ENCODE measurements at places on chromosomes 2 and 18.

DNA sequence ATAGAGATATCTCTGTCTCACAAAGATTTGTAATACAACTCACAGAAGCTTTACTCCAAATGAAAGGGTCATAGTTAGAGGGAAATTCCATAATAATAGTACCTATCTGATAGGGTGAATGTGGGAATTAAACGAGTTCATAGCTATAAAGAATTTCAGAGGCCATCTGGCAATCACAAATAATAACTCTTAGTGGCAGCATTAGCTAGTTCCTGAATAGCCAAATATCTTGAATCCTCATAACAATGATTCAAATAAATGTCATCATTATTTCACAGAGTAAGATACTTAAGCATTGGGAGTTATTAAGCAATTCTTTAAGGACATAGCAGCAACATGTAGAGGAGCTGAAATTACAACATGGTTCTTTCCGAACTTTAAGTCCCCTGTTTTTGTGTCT is 1265.0 kb upstream of the PIK3C3 start:
- no peak for DNase-seq

- DNase-seq = no peak
These were observed 30.1 kb upstream of the SERPINE2 start for GRCh38 chr2:224069172-224069571.

- no peak for DNase-seq
These were observed 15.4 kb downstream of the FN1 start for GRCh38 chr2:215420471-215420935.

GRCh38 chr2:7427293-7428060 is 510.3 kb downstream of the RNF144A start:
- DNase-seq = peak; percentile 55

GRCh38 chr2:221392228-221392881 is 179.7 kb downstream of the EPHA4 start:
- no peak for DNase-seq

DNA sequence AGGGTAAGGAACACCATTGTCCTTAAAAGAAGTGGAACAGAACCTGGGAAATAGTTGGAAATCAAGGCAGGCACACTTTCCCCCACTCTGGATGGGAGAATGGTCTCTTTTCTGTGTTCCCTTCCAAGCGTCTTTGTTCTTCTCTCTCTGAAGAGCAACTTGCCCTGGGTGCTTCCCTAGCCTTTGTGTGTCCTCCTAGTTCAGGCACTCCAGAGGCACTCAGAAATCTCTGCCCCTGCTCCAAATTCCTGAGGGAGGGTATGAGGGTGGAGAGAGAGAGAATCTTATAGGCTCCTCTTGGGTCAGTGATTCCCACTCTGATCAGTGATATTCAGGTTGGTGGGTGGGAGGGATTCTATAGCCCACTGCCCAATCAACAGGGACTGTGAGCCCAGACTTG is 8.8 kb upstream of the SIX2 start:
- DNase-seq = no peak

GRCh38 chr2:71360434-71360975 is 28.9 kb downstream of the ZNF638 start:
- no peak for DNase-seq

GRCh38 chr2:119879502-119879901 is 119.8 kb downstream of the PTPN4 start:
- no peak for DNase-seq

DNA sequence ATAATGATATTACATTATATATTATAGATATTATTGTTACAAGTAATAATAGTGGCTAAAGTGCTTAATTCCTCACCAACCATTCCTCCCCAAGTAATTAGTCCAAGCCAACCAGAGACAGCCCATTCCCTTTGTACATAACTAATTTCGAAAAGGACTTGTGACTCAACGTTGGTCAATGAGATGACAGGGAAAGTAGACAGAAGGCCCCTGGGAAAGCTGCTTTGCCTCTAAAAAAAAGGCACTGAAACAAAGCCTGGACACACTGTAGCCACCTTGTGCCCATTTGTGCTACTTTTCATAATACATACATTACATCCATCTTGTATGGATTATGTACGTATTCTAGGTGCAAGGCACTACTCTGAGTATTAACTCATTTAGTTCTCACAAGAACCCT is 28.8 kb downstream of the COLEC12 start:
- DNase-seq = no peak

- no peak for DNase-seq
These were observed 96.6 kb downstream of the PLB1 start for GRCh38 chr2:28592481-28592880.

DNA sequence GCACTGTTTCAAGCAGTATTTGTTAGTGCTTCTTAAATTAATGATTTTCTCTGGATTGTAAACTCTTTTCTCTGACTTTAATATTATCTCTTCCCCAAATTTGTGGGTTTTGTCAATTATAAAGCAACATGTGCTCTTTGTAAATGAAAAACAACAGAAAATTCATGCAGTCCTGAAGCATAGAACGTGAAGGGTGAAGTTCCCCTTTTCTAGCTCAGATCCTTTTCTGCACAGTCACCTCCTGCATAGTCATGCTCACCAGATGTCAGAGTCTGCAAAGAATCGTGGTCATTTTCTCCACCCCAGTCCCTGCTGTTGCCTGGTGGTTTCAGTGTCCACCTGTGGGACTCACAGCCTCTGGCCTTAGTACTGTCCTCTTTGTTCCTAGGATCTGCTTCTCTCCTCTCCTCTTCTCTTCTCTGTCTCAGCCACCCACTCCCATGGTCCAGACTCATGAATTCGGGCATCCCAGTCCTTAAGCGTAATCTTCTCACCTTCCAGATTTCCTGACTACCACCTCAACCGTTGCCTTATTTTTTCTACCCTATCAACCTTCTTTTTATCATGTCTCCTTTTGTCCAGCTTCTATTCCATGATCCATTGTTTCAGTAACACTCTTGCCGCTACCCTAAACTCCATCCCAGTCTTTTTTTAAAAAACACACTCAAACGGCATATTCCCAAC is 229.1 kb downstream of the RTP5 start:
- DNase-seq = no peak

- DNase-seq = no peak
These were observed 35.9 kb downstream of the FHOD3 start for GRCh38 chr18:36333414-36333813.

- no peak for DNase-seq
These were observed 4.1 kb downstream of the MTCL1 start for GRCh38 chr18:8709248-8710059.

DNA sequence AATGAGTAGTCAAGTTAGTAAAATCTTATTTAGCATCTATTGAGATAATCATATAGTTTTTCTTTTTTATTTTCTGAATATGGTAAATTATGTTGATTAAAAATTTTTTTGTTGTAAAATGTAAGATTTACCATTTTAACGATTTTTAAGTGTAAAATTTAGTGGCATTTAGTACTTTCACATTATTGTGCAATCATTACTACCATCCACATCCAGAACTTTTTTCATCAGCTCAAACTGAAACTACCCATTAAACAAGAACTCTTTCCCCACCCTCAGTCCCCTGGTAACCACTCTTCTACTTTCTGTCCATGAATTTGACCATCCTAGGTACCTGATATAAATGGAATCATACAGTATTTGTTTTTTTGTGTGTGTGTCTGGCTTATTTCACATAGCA is 11.1 kb downstream of the RAB3GAP1 start:
- DNase-seq = no peak

- no peak for DNase-seq
These were observed 190.4 kb upstream of the CCDC150 start for GRCh38 chr2:196449083-196449482.

GRCh38 chr18:69845593-69846506 is 101.8 kb downstream of the CD226 start:
- no peak for DNase-seq

DNA sequence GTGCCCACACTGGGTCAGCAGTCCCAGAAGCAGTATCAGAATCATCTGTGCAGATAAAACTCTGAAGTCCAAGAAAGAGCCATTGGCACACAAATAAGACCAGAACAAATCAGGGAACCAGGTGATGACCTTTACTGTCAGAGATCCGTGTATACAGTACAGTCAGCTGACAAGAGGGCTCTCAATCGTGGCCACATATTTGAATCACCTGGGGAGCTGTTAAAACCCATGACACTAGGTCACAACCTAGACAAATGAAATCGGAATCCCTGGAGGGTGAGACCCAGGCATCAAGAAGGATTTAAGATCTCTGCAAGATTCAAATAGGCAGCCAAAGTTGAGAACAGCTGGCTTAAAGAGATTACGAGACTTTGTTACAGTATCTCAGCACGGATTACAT is 807.1 kb downstream of the RNF144A start:
- no peak for DNase-seq

- no peak for DNase-seq
These were observed 32.4 kb downstream of the HS1BP3 start for GRCh38 chr2:20618468-20618885.

DNA sequence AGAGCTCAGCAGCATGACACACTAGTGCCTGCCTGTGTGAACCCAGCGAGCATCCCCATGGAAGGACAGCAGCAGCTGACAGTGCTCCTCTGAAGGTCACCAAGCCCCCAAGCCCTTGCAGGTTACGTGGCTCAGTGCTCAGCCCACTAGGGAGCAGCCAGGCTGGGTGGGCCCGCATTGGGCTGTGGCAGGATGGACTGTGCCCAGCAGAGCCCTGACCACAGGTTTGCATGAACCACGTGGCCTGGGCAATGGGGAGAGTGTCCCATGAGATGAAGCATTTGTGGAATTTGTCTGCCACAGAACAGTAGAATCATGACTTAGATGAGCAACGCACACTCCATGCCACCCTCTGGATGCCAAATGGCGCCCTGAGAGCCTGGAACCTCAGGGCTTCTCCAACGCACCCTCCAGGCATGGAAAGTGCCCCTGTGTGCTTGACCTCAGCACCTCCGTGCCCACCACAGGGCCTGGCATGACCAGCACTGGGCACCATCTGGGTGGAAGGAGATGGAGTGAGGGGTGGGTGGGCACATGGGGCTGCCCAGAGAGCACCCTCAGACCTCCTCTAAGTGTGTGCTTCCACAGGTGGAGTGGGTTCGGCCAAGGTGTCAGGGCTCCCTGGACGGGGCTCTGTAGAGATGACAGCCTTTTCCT is 216.1 kb upstream of the RAB6C start:
- DNase-seq = no peak

- no peak for DNase-seq
These were observed 535.5 kb upstream of the ID2 start for GRCh38 chr2:8146132-8147005.

DNA sequence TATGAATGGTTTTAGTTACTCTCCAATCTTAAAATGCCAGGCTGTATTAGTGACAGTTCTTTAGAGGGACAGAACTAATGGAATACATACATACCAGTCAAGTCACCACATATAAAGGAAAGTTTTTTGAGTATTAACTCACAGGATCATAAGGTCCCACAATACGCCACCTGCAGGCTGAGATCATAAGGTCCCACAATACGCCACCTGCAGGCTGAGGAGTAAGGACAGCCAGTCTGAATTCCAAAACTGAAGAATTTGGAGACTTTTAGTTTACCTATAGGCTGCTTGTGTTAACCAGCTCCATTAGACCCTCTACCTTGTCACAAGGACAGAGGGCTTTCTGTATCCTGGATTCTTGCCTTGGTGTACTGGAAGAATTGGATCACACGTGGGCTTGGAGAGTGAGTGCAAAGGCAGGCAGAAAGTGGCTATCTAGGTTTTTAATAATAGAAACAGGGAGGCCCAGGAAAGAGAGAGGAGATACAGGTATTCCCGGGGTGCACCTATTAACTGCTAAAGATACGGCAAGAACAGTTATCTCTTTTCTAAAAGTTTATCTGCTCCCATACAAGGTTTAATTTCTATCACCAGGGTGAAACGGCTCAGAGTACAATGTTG is 234.9 kb upstream of the CYRIA start:
- DNase-seq = no peak

DNA sequence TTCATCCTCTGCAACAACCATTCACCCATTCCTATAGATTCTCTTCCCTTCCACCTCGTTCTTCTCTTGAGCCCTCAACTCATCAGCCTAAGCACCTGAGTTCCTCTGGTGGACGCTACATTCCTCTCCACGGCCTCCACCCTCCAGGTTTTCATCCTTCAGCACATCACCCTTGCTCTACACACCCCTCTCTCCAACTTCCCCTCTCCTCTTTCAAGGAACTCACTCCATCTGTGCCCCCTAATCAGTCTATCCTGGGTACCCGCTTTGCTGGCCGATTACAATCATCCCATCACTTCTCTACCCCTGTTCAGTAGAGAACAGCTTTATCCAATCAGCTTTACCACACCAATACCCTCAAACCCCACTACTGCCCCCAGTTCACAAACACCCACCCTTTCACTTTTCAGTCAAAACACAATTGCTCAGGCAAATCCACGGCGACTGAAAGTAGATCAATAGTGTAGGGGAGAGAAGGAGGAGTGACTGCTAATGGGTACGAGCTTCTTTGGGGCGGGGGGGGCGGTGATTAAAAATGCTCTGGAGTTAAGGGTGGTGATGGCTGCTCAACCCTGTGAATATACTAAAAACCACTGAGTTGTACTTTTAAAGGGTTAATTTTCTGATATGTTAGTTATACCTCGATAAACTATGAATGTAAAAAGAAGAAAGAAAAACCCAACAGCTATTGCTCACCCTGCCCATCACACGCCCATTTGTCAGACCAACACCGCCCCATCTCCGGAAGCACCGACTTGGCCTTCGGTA is 857 bp downstream of the DYM start:
- DNase-seq = no peak

DNA sequence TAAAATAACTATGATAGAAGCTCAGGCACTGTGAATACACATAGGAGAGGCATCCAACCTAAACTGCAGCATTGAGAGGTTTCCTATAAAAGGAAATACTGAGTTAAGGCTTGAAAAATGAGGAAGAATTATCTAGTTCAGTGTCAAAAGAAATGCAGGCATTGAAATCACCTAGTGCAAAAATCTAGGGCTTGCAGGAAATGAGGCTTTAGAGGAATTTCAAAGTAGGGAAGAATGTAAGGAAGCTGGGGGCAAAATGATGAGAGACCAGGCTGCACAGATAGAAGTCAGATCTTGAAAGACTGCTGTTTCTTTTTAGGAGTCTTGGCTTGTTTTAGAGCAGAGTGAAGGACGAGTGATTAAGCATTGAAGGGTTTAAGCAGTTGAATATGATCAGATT is 28.1 kb upstream of the SCYGR2 start:
- no peak for DNase-seq

GRCh38 chr18:26738706-26739105 is 126.8 kb downstream of the AQP4 start:
- DNase-seq = no peak

DNA sequence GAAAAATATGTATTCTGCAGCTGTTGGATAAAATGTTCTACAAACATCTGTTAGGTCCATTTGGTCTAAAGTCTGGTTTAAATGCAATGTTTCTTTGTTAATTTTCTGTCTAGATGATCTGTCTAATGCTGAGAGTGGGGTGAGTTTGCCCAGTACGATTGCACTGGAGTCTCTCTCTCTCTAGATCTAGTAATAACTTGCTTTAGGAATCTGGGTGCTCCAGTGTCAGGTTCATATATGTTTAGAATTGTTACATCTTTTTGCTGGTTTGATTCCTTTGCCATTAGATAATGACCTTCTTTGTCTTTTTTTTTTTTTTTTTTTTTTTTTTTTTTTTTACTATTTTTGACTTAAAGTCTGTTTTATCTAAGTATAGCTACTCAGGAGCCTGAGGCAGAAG is 10.4 kb downstream of the GCC2 start:
- DNase-seq = no peak

- no peak for DNase-seq
These were observed 35.2 kb downstream of the PRELID3A start for GRCh38 chr18:12442946-12443345.
